Upper lobe of right lung (tissue), 1 donor: ENCODE measurements at places on chromosomes 5 and 9. TPM values are rescaled to one million over a fixed set of nuclear protein-coding genes. Genes with fewer than 3 reads are reported as not detected.

DNA sequence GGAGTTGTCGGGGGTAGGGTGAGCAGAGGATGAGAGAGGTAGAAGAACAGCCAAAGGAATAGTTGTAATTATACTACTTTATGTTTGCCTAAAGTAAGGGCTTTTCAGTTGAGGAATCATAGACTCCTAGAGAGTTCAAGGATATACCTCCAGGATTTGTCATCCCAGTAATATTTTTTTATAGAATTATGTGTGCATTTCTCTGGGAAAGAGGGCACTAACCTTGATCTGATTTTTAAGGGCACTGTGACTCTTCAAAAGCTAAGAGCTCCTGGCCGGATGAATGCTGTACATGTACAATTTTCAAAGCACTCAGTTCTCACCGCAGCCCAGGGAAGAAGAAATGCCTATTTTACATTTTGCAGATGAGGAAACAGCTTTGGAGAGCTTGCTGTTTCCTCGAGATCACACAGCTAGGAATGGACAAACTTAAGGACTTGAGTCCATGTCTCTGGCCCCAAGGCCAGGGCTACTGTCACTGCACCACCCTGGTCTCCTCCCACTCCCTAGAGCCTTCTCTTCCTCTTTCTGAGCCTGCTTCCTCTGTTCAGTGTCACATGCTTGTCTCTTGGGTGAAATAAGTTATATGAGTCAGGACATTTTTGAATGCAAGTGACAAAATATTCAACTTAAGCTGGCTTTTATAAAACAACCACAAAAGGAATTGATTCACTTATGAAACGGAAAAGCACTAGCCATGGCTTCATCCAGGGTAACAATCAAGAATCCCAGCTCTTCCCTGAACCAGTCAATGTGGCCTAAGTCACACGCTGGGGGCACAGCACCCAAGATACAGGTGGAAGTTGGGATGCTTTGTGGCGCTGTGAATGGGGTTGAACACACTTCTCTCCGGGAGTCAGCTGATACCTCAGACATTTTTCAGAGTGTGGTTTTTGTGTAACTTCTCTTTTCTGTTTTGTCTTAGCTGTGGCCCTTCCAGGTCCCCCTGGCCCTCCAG lies 45.7 kb upstream of the TGFBR1 start:
- H3K27ac ChIP-seq, result peak overlapping the region; percentile 82
- H3K4me1 ChIP-seq, result peaks cover 23% of the 10 kb centered on the region
- no peak for DNase-seq
- H3K27me3 ChIP-seq, result no peaks in the 10 kb centered on the region
- no peaks in the 10 kb centered on the region for H3K36me3 ChIP-seq
- H3K4me3 ChIP-seq, result no peak overlapping the region

DNA sequence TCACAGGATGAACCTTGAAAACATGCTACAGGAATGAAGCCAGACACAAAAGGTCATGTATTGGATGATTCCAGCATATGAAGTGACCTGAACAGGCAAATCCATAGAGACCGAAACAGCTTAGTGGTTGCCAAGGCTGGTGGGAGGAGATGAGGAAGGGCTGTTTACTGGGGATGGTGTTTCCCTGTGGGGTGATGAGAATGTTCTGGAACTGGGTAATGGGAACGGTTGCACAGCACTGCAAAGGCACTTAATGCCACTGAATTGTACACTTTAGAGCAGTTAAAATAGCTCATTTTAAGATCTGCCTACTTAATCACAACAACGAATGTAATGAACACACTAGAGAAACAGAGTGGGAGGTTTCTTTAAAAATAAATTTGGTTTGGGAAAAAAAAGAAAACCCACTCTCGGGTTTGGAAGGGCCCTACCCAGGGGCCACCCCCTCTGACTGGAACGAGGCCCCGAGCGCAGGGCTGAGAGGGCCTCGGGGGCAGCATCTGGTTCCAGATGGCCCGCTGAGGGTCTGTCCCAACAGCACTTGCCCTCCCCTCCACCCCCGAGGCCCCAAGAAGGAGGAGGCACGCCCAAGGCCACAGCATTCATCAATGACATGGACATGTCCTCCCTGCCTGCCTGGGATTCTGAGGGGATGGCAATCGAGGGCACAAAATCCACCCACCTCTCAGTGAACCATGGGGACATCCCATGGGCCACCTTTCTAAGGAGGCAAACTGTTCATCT lies 31.7 kb downstream of the SARDH start:
- H3K36me3 ChIP-seq, result no peaks in the 10 kb centered on the region
- no peak overlapping the region for H3K4me3 ChIP-seq
- H3K27me3 ChIP-seq, result no peaks in the 10 kb centered on the region

DNA sequence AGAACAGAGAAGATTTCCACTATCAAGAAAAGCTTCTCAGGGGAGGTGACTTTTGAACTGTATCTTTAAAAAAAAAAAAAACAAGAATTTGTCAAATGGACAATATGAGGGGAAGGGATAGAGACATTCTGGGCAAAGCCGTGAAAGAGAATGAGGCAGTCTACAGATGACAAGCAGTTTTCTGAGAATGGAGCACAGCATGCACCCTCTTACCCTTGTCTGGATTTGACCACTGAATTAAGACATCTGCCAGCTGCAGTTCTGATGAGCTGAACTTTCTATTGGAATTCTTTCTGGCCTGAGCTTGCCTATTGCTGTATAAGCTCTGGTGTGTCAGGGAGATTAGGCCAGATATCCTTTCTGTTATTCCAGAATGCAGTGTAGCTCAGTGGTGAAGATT lies 10.3 kb upstream of the RANBP3L start:
- H3K4me1 ChIP-seq, result no peaks in the 10 kb centered on the region
- H3K4me3 ChIP-seq, result no peak overlapping the region
- DNase-seq, result no peak
- no peak overlapping the region for H3K27ac ChIP-seq
- H3K36me3 ChIP-seq, result no peaks in the 10 kb centered on the region

The CATSPER3 gene
- 0.87 TPM for total RNA-seq

DNA sequence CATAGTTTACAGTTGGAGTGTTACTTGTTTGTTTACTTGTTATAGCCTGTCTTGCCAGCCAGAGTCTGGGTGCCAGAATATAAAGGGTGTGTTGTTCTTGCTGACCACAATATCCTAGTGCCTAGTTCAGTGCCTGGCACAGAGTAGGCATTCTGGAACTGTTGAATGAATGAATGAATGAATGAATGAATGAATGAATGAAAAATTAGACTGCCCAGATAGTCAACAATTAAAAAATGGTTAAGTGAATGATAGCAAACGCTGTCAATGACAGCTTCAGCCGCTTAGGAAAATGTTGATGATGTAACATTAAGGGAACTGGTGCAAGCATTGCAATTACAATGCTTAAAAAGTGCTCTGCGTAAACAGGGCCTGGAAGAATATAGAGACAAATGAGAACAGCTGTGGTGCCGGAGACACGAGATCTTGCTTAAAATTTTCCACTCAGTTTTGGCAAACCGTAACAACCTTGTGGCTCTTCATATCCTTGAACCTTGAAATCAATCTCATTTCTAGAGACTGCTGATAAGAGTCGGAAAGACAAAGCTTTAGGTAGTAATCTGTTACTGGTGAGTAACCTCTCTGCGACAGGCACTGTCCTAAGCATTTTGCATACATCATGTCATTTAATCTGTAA lies 4.7 kb upstream of the TTLL11 start:
- DNase-seq, result no peak
- H3K27me3 ChIP-seq, result no peaks in the 10 kb centered on the region
- no peaks in the 10 kb centered on the region for H3K36me3 ChIP-seq
- no peak overlapping the region for H3K27ac ChIP-seq
- peaks cover 10% of the 10 kb centered on the region for H3K4me1 ChIP-seq
- H3K4me3 ChIP-seq, result no peak overlapping the region

DNA sequence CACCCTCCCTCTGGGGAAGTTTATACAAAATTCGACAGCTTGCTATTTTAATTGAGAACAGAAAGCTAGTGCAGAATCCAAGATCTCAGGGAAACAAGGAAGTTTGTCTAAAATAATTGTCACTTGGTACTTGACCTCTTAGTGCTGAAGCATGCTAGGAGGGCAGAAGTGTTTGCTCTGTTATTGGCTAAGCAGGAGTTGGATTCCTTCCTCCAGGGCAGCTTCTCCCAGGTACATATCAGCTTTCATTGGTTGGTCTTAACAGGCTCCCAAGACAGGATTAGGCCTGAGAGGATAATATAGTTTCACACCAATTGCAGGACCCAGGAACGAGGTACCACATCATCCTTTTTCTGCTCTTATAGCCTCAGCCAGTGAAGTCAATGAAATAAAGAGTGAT lies 432.8 kb downstream of the IRX1 start:
- no peak overlapping the region for H3K27ac ChIP-seq
- no peak for DNase-seq

DNA sequence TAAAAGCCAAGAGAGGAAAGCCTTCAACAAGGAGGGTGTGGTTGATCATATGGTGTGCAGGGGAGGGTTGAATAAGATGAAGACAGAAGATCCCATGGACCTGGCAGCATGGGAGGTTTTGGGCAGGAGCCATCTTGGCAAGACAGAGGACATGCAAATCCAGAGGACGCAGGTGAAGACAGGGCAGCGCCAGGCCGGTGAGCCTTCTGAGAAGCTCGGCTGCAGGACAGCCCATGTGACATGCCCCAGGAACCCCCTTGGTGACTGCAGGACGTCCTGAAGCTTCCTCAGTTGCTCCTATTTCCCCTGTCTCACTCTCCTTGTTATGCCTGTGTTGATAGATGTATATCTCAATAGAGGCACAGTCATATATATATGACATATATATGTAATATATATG lies 159.4 kb downstream of the GADD45G start:
- no peaks in the 10 kb centered on the region for H3K4me1 ChIP-seq
- DNase-seq, result no peak
- no peaks in the 10 kb centered on the region for H3K36me3 ChIP-seq
- no peaks in the 10 kb centered on the region for H3K27me3 ChIP-seq
- H3K27ac ChIP-seq, result no peak overlapping the region
- H3K4me3 ChIP-seq, result no peak overlapping the region
